Stimulated activated CD8-positive, alpha-beta memory T cell treated with anti-CD3 and anti-CD28 coated beads, Interleukin-7, amount 100 ng/mL, for 48 hours (primary cell): ENCODE measurements at places on chromosomes 7 and 10.

- no peak for DNase-seq
Measured at GRCh38 chr7:67484244-67484751, 487.7 kb downstream of the TYW1 start.

- no peak for DNase-seq
Measured at GRCh38 chr7:106774213-106774767, 90.8 kb upstream of the PIK3CG start.

GRCh38 chr10:112446055-112446854 lies 459 bp downstream of the ZDHHC6 start:
- DNase-seq = no peak

DNA sequence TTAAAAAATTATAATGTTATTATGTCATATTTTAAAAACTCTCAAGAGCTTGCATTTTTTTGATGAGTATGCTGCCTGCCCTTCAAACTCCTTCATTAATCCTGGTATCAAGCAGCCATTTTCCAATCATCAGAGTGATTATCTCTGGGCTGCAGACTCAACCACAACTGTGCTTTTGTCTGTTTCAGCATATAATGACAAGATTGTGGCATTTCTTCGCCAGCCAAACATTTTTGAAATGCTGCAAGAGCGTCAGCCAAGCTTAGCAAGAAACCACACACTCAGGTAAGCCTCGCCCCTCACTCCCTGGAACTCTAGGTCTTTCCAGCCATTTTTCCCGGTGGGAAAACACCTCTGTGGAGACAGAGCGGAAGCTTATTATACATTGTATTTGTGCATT lies 90.0 kb upstream of the STK17A start:
- DNase-seq = no peak

DNA sequence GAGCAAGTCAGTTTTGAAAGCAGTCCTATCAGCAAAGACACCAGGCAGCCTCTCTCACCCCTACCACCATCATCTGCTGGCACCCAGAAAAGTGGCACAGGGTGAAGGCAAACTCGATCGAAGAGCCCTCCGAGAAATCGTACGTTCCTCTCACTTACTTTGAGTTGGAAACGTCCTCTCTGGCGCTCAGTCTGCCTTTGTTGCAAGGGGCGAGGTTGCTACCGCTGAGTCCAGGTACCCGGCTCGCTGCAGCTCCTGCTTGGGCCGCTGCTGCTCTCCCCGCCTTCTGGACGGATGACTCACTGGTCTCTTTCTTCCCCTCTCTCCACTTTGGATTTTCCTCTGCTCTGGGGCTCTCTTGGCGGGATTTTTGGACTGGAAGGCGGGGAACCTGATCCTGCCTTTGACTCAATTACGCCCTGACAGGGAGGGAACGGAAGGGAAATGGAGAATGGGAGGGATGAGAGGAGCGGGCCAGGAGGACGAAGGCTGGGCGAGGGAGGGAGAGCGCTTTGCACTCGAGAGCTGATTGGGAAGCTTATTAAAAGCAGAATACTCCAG lies at the start of gene PTN:
Gene PTN, minus strand, starts transcription at position 453 of the 561 bp plus-strand sequence. CDS start 88,760 bp downstream, outside the sequence.
- DNase-seq = no peak

GRCh38 chr10:112810711-112811151 lies 139.3 kb upstream of the TCF7L2 start:
- no peak for DNase-seq

DNA sequence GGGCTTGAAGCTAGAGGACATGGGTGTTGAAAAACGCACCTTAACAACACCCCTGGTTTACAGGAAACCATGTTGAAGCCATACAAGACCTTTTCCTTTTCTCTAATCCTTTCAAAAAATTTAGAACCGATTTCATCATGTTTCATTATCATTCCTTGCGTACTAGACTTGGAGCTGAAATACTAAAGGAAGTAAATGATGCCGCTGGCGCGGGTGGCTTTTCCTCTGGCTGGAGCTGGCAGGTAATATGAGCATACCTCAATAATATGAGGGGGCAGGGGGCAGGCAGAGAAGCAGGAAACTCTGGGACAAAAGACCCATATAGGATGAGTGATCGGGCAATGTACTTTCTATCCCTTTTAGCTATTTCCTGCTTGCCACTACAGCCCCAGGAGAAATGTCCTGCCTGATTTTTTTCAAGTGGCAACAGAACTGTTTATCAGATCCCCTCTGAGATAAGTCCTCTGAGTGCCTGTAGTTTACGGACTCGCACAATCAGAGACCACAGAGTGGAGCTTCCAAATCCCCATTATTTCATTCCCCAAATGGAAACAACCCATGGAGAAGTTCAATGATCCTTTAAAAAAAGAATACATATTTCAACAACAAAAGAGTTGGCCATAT lies 450.1 kb downstream of the KCNMA1 start:
- DNase-seq = no peak

- DNase-seq = no peak
Measured at GRCh38 chr10:29586509-29586908, 48.3 kb downstream of the SVIL start.

DNA sequence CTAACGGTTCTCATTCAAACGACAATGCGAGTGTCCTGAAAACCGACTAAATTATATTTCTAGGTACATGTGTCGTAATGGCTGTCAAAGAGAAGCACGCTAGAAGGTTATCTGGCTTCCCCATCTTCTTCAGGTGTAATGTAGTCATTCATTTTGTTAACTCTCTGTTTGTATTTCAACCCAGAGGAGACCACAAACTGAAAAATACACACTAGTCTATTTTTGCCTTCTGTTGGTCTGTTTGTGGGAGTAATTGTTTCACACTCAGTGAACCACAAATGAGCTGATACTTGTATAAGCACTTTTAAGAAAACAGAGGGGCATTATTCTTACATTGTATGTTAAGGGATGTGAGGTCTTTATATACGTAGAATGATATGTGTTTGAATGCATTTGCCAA lies 305.9 kb downstream of the GATA3 start:
- DNase-seq = no peak

GRCh38 chr7:121634356-121634755 lies 238.2 kb upstream of the FAM3C start:
- DNase-seq = no peak
